Activated B cell treated with CpG ODN at 0.5 μM for 24 hours (primary cell): ENCODE measurements at places on chromosomes 6 and 20.

- no peak for DNase-seq
- peaks cover 20% of the 10 kb centered on the region for H3K4me1 ChIP-seq
- H3K27ac ChIP-seq = no peak overlapping the region
Observed at GRCh38 chr6:36355819-36356218, 19.1 kb upstream of the BNIP5 start.

DNA sequence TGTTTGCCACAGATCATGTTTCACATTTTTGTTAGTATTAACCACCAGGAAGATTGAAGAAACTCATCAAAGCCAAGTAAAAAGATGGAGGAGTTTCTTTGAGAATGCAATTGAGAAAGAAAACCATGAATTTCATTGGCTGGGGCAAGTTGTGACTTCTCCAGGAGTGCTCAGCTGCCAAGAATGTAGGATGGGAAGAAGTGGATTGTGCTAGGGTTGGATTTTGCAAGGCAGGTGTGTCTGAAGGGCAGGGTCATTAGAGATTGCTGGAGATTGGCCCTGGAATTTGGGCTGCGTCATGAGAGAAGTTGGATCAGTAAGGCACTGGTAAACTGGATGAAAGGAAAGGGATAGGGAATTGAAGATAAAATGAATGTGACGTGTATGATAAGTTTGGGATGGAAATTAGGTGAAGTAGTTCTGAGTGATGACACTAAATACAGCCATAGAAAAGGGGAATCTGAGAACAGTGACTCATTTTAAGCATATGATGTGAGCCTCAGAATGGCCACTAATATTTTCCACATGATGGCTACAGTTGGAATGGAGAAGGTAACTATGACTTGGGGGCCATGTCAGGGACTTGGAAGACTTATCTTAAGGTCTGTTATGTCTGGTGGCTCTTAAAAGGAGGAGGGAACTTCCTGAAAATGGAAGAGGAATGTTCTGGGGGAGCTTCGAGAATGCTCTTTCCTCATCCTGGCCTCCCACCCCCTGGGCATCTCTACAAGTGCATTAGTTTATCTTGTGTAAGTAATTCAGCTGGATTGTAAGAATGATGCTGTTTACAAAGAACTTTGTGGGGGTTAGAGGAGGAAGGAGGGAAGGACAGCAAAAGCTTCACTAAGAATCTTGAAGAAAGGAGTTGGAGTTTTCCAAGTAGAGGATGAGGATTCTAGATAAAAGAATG, 27.8 kb upstream of the ERVFRD-1 start:
- no peak for DNase-seq
- no peaks in the 10 kb centered on the region for H3K27me3 ChIP-seq
- H3K27ac ChIP-seq = no peak overlapping the region
- peaks cover 13% of the 10 kb centered on the region for H3K36me3 ChIP-seq
- peaks cover 20% of the 10 kb centered on the region for H3K4me1 ChIP-seq

DNA sequence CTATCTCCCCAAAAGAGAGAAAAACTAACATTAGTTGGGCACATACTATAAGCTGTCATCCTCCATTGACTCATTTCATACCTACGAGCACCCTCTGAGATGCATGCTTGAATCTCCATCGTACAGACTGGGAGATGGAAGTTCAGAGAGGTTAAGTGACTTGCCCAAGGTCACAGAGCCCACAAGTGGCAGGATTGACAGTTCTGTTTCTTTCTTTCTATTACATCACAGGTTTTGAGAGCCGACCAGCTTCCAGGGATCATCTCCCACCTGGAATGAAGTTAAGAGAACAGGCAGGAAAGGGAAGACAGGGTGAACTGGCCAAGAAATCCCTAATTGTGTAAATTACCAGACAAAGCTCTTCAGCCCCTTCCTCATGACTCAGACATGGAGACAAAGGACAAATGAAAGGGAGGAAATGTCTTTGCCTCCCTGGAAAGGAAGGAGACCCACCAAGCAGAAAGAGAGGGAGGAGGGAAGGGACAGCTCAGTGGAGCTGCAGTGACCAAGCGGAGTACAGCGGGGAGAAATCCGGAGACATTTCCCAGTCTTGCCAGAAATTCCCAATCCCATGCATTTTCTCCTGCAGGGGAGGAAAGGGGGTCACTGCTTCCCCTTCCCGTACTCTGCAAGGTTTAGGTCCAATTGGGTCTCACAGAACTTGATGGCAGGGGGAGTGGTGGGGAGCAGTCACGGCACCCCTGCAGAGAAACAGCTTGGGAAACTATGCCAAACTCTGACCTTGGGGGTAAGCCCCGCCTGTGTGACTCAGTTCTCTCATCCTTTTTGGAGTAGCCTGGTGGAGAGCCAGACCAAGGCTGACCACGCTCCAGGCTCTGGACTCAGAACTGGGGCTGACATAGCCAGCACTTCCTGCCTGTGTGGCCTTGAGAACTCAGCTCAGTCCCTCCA, 154.3 kb downstream of the ANKRD60 start:
- peaks cover 7% of the 10 kb centered on the region for H3K4me1 ChIP-seq
- DNase-seq = no peak
- no peak overlapping the region for H3K4me3 ChIP-seq

DNA sequence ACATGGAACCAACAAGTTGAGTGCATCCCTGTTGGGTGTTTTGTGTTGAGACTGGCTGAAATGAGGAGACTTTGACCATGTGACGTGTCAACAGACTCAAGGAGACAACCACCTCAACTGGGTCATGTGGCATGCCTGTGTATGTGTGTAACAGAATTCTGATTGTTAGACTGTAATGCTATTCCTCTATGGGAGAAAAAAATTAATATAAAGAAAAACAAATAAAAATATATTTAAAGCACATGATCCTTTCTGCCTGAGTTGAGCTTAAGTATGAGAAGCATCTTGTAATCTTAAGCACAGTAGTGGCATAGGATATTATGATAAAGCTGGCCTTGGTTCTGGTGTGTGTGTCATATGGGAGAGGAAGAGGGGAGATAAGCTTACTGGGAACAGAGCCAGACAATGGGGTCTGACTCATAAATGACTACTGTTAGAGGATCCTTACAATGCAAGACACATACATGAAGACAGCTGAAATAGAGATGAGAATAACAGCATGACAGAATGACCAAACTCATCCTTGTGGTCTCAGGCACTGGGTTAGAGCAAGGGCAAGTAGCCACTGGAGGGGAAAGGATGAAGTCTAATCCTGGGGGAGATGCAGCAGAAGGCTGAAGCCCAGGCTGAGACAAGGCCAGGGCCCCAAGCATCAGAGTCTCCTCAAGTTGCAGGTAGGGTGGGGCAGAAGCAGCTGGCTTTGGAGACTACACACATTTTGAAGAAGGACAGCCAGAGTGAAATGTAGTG, 9.2 kb downstream of the TP53INP2 start:
- H3K36me3 ChIP-seq = peaks cover 24% of the 10 kb centered on the region
- no peak overlapping the region for H3K27ac ChIP-seq
- H3K4me3 ChIP-seq = no peak overlapping the region
- no peaks in the 10 kb centered on the region for H3K27me3 ChIP-seq
- DNase-seq = no peak

DNA sequence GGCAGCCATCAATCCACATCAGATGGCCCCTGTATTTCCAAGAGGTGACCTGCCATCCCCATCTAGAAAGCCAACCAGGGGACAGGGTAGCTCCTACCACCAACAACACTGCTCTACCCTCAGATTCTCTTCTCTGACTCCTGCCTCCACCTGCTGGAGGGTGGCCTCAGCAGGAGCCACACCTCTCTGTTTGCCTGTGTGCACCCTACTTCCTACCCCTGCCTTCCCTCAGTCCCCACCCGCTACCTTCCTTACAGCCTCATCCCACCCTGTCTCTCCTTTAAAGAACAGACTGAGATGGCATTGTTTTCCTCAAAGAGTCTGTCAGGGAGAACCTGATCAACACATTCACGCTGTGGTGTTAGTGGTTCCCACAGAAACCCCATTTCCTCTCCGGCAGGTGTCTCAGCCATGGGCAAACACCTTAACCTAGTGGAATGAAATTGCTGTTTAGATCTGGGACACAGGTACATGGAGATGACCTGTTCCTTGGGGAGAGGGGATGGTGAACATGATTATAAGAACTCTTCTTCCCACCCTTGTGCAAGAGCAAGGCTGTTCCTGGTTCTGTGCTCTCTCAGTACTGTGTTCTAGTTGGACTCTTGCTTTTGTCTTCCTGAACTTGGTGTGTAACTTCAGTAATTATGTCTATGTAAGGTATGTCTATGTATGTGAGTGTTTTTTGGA, 1.8 kb downstream of the ENTPD6 start:
- H3K4me3 ChIP-seq = peak overlapping the region; percentile 90
- DNase-seq = no peak
- H3K4me1 ChIP-seq = peaks cover 20% of the 10 kb centered on the region
- H3K27me3 ChIP-seq = no peaks in the 10 kb centered on the region
- H3K36me3 ChIP-seq = no peaks in the 10 kb centered on the region
- H3K27ac ChIP-seq = peak overlapping the region; percentile 19

DNA sequence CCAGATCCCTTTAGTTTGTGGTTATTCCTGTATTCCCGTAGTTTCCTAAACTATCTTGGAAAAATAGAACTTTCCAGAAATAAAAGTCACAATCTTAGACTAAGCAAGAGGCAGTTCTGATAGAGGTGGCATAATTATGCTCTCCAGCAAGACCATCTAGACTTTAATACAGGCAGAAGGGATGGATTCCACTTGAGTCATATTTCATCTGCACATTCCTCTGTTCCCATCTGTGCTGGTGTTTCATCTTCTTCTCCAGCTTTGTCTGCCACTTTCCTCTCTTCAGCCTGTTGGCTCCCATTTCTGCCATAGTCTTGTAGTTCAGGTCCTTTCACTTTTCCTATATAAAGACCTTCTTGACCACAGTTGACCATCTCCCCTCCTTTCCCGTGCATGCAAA, 102.9 kb downstream of the SOBP start:
- H3K27ac ChIP-seq = no peak overlapping the region
- no peaks in the 10 kb centered on the region for H3K36me3 ChIP-seq
- peaks cover 5% of the 10 kb centered on the region for H3K4me1 ChIP-seq
- H3K27me3 ChIP-seq = peaks cover 2% of the 10 kb centered on the region
- H3K4me3 ChIP-seq = no peak overlapping the region
- DNase-seq = no peak

- peaks cover 14% of the 10 kb centered on the region for H3K36me3 ChIP-seq
- no peak overlapping the region for H3K4me3 ChIP-seq
- no peak for DNase-seq
- no peak overlapping the region for H3K27ac ChIP-seq
- H3K27me3 ChIP-seq = no peaks in the 10 kb centered on the region
Observed at GRCh38 chr6:144413418-144413817, 128.3 kb downstream of the UTRN start.

GRCh38 chr6:19879663-19880062, 42.5 kb downstream of the ID4 start:
- H3K36me3 ChIP-seq = no peaks in the 10 kb centered on the region
- no peaks in the 10 kb centered on the region for H3K4me1 ChIP-seq
- H3K27me3 ChIP-seq = no peaks in the 10 kb centered on the region
- no peak overlapping the region for H3K4me3 ChIP-seq
- DNase-seq = no peak

DNA sequence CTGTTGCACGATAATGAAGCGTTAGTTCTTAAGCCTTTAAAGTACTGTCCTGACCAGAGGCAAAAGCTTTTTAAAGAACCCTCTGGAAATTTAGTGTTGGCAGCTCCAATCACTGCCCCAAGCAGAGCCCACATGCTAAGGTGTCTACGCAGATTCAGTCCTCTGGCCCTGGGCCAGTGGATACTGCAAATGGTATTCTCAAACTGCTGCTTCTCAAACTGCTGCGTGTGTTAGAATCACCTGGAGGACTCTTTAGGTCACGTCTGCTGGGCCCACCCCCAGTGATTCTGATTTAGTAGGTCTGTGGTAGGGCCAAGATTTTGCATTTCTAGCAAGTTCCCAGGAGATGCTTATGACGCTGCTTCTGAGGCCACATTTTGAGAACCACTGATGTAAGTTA, 96.0 kb upstream of the CCDC28A start:
- no peaks in the 10 kb centered on the region for H3K36me3 ChIP-seq
- peaks cover 8% of the 10 kb centered on the region for H3K27me3 ChIP-seq
- H3K4me3 ChIP-seq = no peak overlapping the region
- no peak for DNase-seq

DNA sequence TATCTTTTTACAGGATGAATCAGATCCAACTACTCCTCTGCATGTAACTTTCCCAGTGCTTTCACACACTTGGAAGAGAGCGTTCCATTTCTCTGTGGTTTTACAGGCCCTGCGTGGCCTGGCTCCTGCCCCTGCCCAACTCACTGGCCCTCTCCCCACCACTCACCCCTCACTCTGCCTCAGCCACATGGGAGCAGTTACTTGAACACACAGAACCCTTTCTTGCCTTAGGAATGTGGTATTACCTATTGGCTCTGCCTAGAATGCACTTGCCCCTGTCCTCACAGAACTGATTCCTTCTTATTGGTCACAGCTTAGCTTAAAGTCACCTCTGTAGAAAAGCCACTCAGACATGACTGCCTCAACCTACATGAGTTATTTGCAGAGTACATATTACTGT, 108.4 kb downstream of the CRYBG1 start:
- H3K27ac ChIP-seq = no peak overlapping the region
- H3K4me3 ChIP-seq = no peak overlapping the region
- no peak for DNase-seq
- H3K27me3 ChIP-seq = peaks cover 1% of the 10 kb centered on the region
